ENCODE measurements at places on chromosomes 13 and 19. TPM values are rescaled to one million over a fixed set of nuclear protein-coding genes. Genes with fewer than 3 reads are reported as not detected.

Gene CYP2A7
- total RNA-seq: not detected

Gene ZNF497
- total RNA-seq: 0.28 TPM

Gene ZNF256
- total RNA-seq: 15.2 TPM

Gene C19orf73
- total RNA-seq: 2.3 TPM

Gene KLF5
- 12.3 TPM for total RNA-seq

Gene CCL25
- not detected for total RNA-seq

Gene SLAIN1
- total RNA-seq: 41.2 TPM

Gene ZNF560
- not detected for total RNA-seq

Gene GFY
- not detected for total RNA-seq

Gene FCAR
- 1.4 TPM for total RNA-seq

Gene URAD
- total RNA-seq: not detected

Gene PSG6
- total RNA-seq: not detected

Gene SNRPD2
- 367 TPM for total RNA-seq

Gene ZNF439
- 6.3 TPM for total RNA-seq

Gene CEACAM3
- total RNA-seq: not detected

Gene TPGS1
- total RNA-seq: 17.2 TPM

Gene DKKL1
- total RNA-seq: not detected

Gene TMEM38A
- 0.59 TPM for total RNA-seq

Gene SIGLECL1
- total RNA-seq: not detected
